Subcutaneous preadipocyte (primary cell): ENCODE measurements at places on chromosomes 4 and X. TPM values are rescaled to one million over a fixed set of nuclear protein-coding genes. Genes with fewer than 3 reads are reported as not detected.

MAGEA1 gene
- total RNA-seq: not detected in 2 replicates

IGBP1 gene
- total RNA-seq: 44.4 and 64.7 TPM in 2 replicates

GAGE12H gene
- total RNA-seq: not detected in 2 replicates

ZRSR2 gene
- 3.1 and 3.3 TPM in 2 replicates for total RNA-seq
